COR-L47 (cell line): ENCODE measurements at places on chromosomes 12 and 14.
A peak's percentile ranks its signal among the peaks of the same experiment; 100 is the strongest.

- no peak for DNase-seq
Measured at GRCh38 chr14:49218436-49219092, 367.6 kb downstream of the RPS29 start.

DNA sequence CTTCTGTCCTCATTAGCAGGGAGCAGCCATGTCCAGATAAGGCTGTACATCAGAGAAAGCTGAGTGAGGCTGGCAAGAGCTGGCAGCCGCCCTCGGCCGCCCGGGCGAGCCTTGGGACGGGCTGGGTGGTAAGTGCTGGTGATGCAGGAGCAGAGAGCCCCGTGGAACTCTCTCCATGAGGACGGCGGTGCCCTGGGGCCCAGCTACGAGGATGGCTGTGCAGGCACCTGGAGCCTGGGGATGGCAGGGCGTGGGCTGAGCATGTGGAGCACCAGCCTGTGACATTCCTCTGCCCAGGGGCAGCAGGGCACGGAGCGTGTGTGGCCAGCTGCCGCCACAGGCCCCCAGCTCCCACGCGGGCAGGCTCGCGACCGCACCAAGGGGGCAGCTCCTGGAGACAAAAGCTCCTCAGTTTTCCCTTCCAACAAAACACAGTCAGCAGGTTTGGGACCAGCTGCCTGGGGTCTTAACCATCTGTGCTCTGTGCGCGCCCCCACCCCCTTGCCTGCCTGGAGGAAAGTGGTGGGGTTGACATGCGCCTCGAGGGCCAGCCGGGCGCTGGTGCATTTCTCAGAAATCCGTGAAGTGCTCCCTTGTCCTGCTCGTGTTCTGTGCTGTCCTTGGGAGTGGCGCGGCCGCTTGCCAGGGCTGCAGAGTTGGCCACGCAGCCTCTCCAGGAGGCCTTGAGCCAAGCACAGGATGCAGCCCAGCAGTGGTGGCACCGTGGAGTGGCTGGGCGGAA is 21.4 kb downstream of the PACS2 start:
- no peak for DNase-seq

- DNase-seq: peak; percentile 37
Measured at GRCh38 chr14:91511043-91511383, 903 bp upstream of the PPP4R3A start.

- DNase-seq: peak; percentile 96
Measured at GRCh38 chr14:64762044-64763034, 58.1 kb downstream of the PLEKHG3 start.

- DNase-seq: no peak
Measured at GRCh38 chr12:4540638-4541037, 1.9 kb downstream of the RAD51AP1 start.

- DNase-seq: no peak
Measured at GRCh38 chr12:87283111-87283510, 746.1 kb downstream of the C12orf50 start.

- DNase-seq: no peak
Measured at GRCh38 chr12:120100630-120101029, 15.9 kb downstream of the RAB35 start.

GRCh38 chr12:27756670-27757195 is 23.3 kb upstream of the KLHL42 start:
- DNase-seq: no peak

DNA sequence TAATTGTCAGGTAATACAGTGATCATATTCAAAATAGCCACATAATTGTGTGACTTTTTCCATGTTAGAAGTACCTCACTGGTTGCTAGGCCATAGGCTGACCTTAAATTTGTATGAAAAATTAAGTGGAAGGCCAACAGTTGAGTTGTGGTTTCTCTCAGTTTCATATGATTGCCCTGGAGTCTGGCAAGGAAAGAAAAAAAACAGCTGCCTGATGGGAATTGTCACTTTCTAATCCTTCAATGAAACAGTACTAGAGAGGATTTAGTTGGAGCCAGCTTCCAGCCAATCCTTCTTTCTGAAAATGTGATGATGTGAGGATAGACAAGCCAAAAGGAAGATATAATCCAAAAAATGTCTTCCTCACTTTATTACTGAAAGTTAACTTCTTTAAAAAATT is 113.6 kb downstream of the ALX1 start:
- no peak for DNase-seq
